ENCODE measurements at places on chromosomes 11 and 22. TPM values are rescaled to one million over a fixed set of nuclear protein-coding genes. Genes with fewer than 3 reads are reported as not detected.

C11orf16 gene
- not detected for total RNA-seq

HOATZ gene
- not detected for total RNA-seq

PRODH gene
- total RNA-seq, result 2.1 TPM

PKDREJ gene
- total RNA-seq, result not detected

LARGE1 gene
- 18.3 TPM for total RNA-seq
